ENCODE measurements at places on chromosomes 5 and 9.

DNA sequence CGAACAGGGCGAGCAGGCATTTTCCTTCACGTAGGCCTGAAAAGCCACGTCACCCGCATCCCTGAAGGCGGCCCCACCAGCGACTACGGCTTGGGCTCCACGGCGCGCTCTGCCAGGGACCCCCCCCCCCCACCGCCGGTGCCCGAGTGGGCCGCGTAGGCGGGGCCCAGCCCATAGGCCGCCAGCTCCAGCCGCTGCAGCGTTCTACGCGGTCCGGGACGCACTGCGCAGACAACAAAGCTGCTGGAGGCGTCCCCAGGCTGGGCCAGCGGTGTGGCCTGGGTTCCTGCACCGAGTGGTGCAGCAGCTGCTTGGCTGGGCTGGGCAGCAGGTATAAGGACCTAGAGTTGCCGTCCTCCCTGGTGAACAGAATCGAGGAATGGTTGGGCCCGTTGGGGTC lies 18.3 kb upstream of the BTNL3 start:
- no peak overlapping the region for H3K27ac ChIP-seq
- H3K4me1 ChIP-seq: no peaks in the 10 kb centered on the region
- DNase-seq: no peak
- H3K27me3 ChIP-seq: no peaks in the 10 kb centered on the region
- no peak overlapping the region for H3K4me3 ChIP-seq

- no peak for DNase-seq
- H3K36me3 ChIP-seq: no peaks in the 10 kb centered on the region
- no peak overlapping the region for H3K4me3 ChIP-seq
- H3K4me1 ChIP-seq: no peaks in the 10 kb centered on the region
- peaks cover 11% of the 10 kb centered on the region for H3K27me3 ChIP-seq
Measured at GRCh38 chr9:132446887-132447286, 36.9 kb downstream of the CFAP77 start.

DNA sequence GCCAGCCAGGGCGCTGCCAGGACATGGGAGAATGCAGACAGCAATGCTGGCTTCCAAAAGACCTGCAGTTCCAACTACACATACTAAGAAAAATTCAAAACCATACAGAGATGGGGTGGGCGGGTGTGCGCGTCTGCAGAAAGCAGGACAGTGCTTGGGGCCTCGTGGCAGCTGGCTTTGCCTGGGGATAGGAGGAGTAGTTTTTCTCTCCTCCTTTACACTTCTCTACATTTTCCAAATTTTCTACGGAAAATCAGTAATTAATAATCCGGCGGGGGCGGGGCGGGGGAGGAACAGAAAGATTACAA lies 43.6 kb upstream of the SARDH start:
- no peak overlapping the region for H3K4me3 ChIP-seq
- no peak for DNase-seq
- H3K36me3 ChIP-seq: no peaks in the 10 kb centered on the region
- H3K27me3 ChIP-seq: no peaks in the 10 kb centered on the region
- no peaks in the 10 kb centered on the region for H3K4me1 ChIP-seq

- no peak overlapping the region for H3K4me3 ChIP-seq
- H3K36me3 ChIP-seq: no peaks in the 10 kb centered on the region
- H3K27ac ChIP-seq: no peak overlapping the region
- no peaks in the 10 kb centered on the region for H3K27me3 ChIP-seq
- no peaks in the 10 kb centered on the region for H3K4me1 ChIP-seq
Measured at GRCh38 chr5:25707093-25707492, 1062.3 kb upstream of the CDH10 start.

GRCh38 chr5:141245250-141245717 lies at the start of gene PCDHB15:
PCDHB15 (plus strand) TSS chr5:141245395; CDS start chr5:141245579, 184 bp downstream.
- H3K27me3 ChIP-seq: no peaks in the 10 kb centered on the region
- no peaks in the 10 kb centered on the region for H3K4me1 ChIP-seq
- peaks cover 1% of the 10 kb centered on the region for H3K36me3 ChIP-seq
- H3K4me3 ChIP-seq: no peak within 1 kb of the TSS

DNA sequence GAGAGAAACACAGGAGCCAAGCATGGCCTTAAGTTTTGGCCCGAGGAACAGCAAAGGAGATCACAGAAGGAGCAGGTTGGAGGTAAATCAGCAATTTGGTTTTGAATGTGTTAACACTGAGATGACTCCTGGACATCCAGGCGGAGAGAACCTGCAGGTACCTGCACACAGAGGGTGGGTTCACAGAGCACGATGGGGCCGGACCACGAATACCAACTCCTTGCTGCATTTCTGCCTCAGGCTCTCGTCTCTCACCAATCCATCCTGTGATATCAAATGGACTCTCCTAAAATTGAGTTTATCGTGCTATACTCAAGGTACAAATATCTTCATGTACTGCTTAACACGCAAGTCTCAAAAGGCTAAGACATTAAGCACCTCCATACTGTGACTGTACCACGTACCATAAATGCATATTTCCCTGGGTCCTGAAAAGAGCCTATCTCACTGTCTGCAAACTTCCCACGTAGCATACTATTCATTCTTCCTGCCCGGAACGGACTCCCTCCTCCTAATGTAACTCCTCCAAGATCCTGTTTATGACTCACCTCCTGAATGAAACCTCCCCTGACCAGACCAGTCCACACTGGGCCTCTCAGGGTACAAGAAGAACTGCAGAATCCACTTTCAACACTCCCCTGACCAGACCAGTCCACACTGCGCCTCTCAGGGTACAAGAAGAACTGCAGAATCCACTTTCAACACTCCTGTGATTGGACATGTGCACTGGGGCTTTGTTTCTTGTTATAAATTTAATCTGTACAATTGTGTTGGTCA lies 380.8 kb upstream of the RFX3 start:
- peaks cover 2% of the 10 kb centered on the region for H3K27me3 ChIP-seq
- peaks cover 2% of the 10 kb centered on the region for H3K36me3 ChIP-seq
- peaks cover 8% of the 10 kb centered on the region for H3K4me1 ChIP-seq

- no peaks in the 10 kb centered on the region for H3K4me1 ChIP-seq
- no peak overlapping the region for H3K4me3 ChIP-seq
- no peak for DNase-seq
- no peak overlapping the region for H3K27ac ChIP-seq
- no peaks in the 10 kb centered on the region for H3K36me3 ChIP-seq
Measured at GRCh38 chr5:149674686-149675085, 55.4 kb upstream of the PPARGC1B start.

DNA sequence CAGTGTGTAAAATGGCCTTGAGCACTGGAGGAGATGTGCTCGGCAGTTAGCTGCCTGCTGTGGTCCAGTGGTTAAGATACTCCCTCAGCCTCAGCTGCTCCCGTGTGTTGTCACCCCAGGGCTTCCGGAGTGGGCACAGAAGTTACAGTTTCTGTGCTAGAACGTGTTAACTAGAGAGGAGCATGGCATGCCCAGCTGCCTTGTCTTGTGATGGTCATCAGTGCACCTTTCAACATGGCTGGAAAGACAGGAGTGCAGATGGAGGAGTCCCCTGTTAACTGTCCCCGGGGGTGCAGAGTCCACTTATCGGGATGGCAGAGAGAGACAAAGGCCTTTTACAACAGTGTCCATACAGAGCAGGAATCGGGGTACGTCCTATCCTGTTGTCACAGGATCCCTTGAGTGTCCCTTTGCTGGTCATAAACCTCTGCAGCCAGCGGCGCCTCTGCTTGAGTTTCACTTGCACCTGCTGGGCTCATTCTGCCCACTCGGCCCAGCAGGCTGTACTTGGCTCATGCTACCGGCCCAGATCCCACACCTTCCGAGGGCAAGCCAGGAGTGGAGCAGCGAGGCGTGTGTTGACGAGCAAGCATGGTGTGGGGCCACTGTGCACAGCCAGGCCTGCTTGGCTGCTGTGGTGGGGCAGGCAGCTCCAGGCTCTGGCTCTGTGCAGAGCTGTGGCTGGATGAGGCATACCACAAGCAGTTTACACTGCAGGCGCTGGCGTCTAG lies 112.6 kb downstream of the EHMT1 start:
- no peak for DNase-seq
- H3K4me1 ChIP-seq: peaks cover 5% of the 10 kb centered on the region
- no peak overlapping the region for H3K4me3 ChIP-seq
- H3K27ac ChIP-seq: no peak overlapping the region
- H3K36me3 ChIP-seq: peaks cover 70% of the 10 kb centered on the region

DNA sequence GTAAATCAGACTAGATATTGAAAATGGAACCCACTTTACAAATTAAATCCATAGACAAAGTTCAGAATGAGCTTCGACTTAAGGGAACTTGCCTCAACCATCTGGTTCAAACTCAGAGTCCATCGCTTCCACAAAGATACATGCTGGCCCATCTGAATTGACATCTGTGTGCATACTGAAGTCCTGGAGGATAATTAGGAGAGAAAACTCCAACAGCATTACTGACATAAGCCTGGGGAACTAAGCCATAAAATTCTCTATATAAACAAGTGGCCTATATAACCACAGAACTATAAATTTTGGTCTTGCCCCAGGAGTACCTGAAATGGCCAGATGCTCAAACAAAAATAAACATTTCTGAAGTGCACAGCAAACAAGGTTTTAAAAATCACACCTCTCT lies 94.4 kb downstream of the IZUMO3 start:
- DNase-seq: no peak
- H3K36me3 ChIP-seq: no peaks in the 10 kb centered on the region
- no peak overlapping the region for H3K4me3 ChIP-seq

DNA sequence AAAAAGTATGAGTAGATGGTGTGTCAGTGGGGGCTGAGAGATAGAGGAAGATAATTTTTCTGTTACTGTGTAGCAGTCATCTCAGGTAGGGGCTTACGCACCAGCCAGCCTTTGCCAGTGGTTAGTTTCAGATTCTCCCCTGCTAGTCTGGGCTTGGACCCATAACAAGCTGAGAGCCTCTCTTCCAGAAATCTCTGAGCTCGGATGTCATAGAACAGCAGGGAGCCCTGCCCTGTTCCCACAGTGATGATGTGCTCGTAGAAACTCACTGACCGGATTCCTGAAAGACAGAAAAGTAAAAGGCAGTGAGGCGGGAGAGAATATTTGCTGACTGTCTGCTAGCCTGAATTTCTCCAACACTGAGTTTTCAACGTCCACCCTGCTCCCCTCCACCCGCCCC lies 37.2 kb downstream of the DCAF12 start:
- peaks cover 44% of the 10 kb centered on the region for H3K36me3 ChIP-seq
- H3K4me1 ChIP-seq: peaks cover 17% of the 10 kb centered on the region
- no peak overlapping the region for H3K4me3 ChIP-seq
- no peak for DNase-seq

- DNase-seq: no peak
- H3K36me3 ChIP-seq: no peaks in the 10 kb centered on the region
- no peaks in the 10 kb centered on the region for H3K4me1 ChIP-seq
- H3K27me3 ChIP-seq: peaks cover 3% of the 10 kb centered on the region
Measured at GRCh38 chr5:558871-559503, 34.7 kb upstream of the SLC9A3 start.

DNA sequence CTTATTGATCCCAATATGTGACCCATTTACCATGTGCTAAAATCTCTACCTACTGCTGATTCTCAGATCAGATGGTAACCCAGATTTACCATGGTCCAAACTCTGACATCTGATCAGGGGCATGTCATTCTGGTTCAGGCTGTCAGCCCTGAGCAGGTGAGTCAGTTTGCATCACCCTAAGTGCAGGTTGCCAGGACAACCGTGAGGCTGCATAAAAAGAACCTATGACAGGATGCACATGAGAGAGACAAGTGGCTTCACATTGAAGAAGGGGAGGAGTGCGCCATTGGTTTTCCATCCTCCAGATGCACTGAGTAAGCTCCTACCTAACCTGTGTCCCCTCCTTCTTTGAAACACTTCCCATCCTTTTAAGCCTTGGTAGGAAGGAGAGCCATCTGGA lies 801 bp upstream of the PRSS3 start:
- no peak overlapping the region for H3K27ac ChIP-seq
- no peak for DNase-seq
- no peaks in the 10 kb centered on the region for H3K4me1 ChIP-seq
- H3K36me3 ChIP-seq: no peaks in the 10 kb centered on the region

DNA sequence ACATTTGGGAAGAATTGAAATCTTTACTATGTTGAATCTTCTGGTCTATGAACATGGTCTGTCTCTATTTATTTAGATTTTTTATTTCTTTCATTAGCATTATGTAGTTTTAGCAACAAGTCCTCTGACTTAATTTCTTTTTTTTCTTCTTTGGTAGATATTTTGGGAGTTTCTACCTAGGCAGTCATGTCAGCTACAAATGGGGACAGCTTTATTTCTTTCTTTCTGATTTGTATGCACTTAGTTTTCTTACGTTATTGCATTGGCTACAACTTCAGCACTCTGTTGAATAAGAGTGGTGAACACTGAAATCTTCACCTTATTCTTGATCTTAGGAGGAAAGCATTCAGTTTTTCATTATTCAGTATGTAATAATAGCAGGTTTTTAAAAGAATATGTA lies 33.5 kb downstream of the SMC5 start:
- H3K4me3 ChIP-seq: no peak overlapping the region
- H3K36me3 ChIP-seq: peaks cover 64% of the 10 kb centered on the region
- DNase-seq: no peak
- no peak overlapping the region for H3K27ac ChIP-seq

DNA sequence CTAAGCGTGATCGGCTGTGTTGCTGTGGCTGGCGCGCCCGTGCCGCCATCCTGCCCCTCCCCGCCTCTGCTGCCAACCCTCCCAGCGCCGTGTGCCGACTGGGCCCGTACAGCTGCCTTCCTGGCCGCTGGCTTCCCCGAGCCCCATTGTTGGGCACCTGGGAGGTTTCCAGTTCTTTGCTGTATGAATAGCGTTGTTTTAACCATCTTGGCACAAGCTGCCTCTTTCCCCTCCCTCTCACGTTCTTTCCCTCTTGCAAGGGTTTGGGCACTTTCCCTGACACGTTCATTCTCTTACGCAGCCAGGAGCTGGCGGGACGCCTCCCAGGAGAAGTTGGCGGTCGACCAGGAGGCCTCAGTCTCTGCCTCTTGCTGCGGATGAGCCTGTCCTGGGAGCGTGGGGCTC lies 43.1 kb upstream of the RXRA start:
- no peak overlapping the region for H3K27ac ChIP-seq
- H3K4me3 ChIP-seq: no peak overlapping the region
- no peaks in the 10 kb centered on the region for H3K4me1 ChIP-seq
- no peak for DNase-seq
- H3K27me3 ChIP-seq: no peaks in the 10 kb centered on the region
- H3K36me3 ChIP-seq: no peaks in the 10 kb centered on the region

- no peaks in the 10 kb centered on the region for H3K27me3 ChIP-seq
- no peak for DNase-seq
- no peaks in the 10 kb centered on the region for H3K36me3 ChIP-seq
- no peaks in the 10 kb centered on the region for H3K4me1 ChIP-seq
Measured at GRCh38 chr5:98050583-98050982, 722.9 kb upstream of the RGMB start.

- no peak for DNase-seq
- H3K27me3 ChIP-seq: peaks cover 17% of the 10 kb centered on the region
- H3K4me1 ChIP-seq: peaks cover 19% of the 10 kb centered on the region
- H3K27ac ChIP-seq: no peak overlapping the region
- no peak overlapping the region for H3K4me3 ChIP-seq
Measured at GRCh38 chr9:35929453-35929718, 20.1 kb downstream of the SPAAR start.

- H3K27me3 ChIP-seq: no peaks in the 10 kb centered on the region
- no peaks in the 10 kb centered on the region for H3K4me1 ChIP-seq
- no peak overlapping the region for H3K27ac ChIP-seq
Measured at GRCh38 chr5:128245974-128246373, 162.4 kb downstream of the SLC12A2 start.

All from activated T-helper 1 cell treated with anti-CD3 and anti-CD28 coated beads, Interleukin-12 subunit alpha, Interleukin-12 subunit beta, Interleukin-2, Interleukin-4 antibody, amounts not matched to agents 30 ng/mL and 10 ng/mL and 1 ng/mL, durations not matched to agents 14 hours and 24 hours and 36 hours (primary cell).